Endothelial cell (in vitro differentiated cells): ENCODE measurements at places on chromosomes 7 and 10. TPM values are rescaled to one million over a fixed set of nuclear protein-coding genes. Genes with fewer than 3 reads are reported as not detected.

The ACADSB gene
- total RNA-seq, result 35.6 TPM

The NRG3 gene
- total RNA-seq, result 8.2 TPM

The GPR146 gene
- 8.1 TPM for total RNA-seq

The SLC4A2 gene
- 115 TPM for total RNA-seq

The GARS1 gene
- total RNA-seq, result 91.3 TPM

The TMEM213 gene
- not detected for total RNA-seq
